Small intestine (tissue), 16 donors: ENCODE measurements at places on chromosomes 1 and 21.

- no peak for DNase-seq
Measured at GRCh38 chr1:63817700-63818099, 43.9 kb downstream of the ROR1 start.

DNA sequence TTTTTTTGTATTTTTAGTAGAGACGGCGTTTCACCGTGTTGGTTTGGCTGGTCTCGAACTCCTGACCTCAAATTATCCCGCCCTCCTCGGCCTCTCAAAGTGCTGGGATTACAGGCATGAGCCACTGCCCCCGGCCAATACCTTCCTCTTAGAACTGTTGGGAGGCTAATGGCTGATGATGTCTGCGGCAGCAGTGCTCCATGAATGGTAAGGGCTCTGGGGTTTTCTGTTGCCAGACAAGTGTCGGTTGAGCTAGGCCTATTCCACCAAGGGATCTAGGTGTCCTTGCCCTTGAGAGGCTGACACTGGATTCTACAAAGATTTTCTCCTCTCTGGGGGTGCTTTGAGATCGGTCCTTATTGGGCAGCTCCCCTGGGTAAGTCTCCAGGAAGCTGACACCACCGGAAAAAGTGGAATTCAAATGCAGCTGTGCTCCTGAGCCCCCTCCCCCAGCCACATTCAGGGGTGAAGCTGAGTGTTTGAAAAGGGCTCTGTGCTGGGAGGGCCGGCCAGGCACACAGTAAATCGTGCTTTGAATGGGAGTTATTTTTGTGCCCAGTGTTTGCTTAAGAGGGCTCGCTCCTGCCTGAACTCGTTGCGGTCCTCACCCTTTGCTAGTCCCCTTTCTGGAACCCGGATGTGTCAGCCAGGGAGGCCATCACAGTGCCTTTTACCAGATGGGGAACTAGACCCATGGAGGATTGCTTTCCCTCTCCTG, 5.2 kb downstream of the SOX13 start:
- DNase-seq, result no peak

DNA sequence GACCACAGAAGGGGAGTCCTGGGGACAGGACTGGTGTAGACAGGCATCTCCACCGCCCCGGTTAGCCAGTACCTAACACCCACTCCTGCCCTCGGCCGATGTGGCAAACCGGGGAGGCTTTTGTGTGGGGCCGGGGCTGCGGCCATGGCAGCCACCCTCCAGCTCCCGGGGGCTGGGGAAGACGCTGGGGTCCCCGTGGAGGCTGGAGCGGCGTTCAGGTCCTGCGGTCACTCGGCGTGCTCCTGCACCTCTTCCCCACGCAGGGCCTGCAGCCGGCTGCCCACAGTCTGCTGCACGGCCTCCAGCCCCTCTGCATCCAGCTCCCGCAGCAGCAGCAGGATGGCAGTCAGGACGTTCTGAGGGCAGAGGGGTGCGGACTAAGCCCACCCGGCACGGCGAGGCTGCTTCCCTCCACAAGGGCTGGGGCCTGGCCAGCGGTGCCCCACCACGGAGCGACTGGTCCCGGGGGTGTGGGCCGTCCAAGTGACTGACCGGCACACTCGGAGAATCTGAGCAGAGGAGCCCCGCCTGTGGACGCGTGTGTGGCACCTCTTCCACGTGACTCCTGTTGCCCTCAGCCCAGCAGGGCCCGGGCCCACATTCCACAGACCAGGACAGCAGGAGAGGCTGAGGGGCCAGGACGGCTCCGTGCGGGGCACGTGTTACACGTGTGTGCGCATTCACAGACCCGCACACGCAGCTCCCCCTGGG, 9.1 kb downstream of the CFAP410 start:
- DNase-seq, result no peak

GRCh38 chr21:26847921-26848320, 2.7 kb upstream of the ADAMTS1 start:
- no peak for DNase-seq

GRCh38 chr1:230760360-230760827, 13.2 kb downstream of the CAPN9 start:
- no peak for DNase-seq

GRCh38 chr1:206728697-206728987, 41.9 kb upstream of the IL19 start:
- DNase-seq, result no peak

- no peak for DNase-seq
Measured at GRCh38 chr1:209586221-209586740, 2.8 kb downstream of the CAMK1G start.

- no peak for DNase-seq
Measured at GRCh38 chr1:44261171-44261817, 48.0 kb downstream of the DMAP1 start.

- DNase-seq, result no peak
Measured at GRCh38 chr1:229344139-229344538, 1.3 kb upstream of the CCSAP start.

GRCh38 chr1:58907398-58907797, 123.6 kb upstream of the JUN start:
- DNase-seq, result no peak

GRCh38 chr1:170993717-170994116, 58.4 kb downstream of the MROH9 start:
- no peak for DNase-seq

DNA sequence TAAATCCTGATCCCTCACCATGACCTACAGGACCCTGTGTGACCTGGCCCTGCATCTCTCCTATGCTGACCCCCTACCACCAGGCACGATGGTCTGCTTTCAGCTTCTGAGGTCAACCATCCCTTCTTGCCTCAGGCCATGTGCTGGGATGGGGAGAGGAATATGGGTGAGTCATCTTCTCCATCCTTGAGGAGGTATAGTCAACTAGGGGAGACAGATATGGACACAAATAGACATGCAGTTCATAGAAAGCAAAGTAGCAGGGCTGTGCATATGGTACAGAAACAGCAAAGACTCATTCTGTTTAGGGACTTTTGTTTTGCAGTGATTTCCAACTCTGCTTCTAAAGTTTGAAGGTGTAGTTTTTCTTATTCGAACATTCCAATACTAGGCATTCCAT, 250.8 kb upstream of the FGGY start:
- DNase-seq, result no peak

GRCh38 chr1:25467616-25468015, 36.9 kb downstream of the MACO1 start:
- no peak for DNase-seq

DNA sequence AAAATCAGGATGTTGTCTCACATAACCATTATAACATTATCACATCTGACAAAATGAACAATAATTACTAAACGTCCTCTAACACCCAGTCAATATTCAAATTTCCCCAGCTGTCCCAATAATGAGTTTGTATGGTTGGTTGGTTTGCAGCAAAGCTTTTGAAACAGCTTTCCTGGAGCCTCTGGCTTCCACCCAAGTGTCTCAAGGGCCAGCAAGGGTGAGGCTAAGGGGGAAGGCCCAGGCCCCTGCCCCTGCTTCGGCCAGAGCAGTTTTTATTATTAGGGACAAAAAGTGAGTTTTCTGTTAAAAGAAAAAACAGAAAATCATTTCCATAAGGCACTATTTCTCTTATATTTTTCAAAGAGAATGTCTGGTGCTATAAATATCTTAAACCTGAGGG, 19.1 kb upstream of the AVPR1B start:
- DNase-seq, result no peak

GRCh38 chr1:59089922-59090457, 206.9 kb upstream of the FGGY start:
- DNase-seq, result peak; percentile 57

DNA sequence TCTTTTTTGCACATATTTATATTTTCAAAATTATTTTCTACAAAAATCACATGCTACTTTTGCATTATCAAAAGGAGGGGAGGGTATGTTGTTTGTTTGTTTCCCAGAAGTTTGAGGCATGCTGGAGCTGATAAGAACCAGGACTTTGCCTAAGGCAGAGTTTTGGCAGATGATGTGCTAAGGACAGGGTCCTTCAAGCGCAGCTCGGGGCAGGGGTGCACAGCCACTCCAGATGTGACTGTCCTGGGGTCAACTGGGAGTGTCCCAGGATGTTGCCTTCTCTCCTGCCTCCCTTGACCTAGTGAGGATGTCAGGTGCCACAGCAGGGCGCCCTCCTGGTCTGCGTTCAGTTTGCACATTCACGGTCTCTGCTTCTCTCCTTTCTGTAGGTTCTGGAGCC, 42.6 kb upstream of the SRRM1 start:
- DNase-seq, result no peak

- DNase-seq, result no peak
Measured at GRCh38 chr21:32437729-32438128, 25.2 kb downstream of the EVA1C start.

- peak; percentile 87 for DNase-seq
Measured at GRCh38 chr1:155219592-155220031, 11.1 kb downstream of the MTX1 start.

- no peak for DNase-seq
Measured at GRCh38 chr1:222275729-222276465, 272.0 kb downstream of the HHIPL2 start.

GRCh38 chr1:12480748-12481362, 137.2 kb downstream of the DHRS3 start:
- DNase-seq, result peak; percentile 86

DNA sequence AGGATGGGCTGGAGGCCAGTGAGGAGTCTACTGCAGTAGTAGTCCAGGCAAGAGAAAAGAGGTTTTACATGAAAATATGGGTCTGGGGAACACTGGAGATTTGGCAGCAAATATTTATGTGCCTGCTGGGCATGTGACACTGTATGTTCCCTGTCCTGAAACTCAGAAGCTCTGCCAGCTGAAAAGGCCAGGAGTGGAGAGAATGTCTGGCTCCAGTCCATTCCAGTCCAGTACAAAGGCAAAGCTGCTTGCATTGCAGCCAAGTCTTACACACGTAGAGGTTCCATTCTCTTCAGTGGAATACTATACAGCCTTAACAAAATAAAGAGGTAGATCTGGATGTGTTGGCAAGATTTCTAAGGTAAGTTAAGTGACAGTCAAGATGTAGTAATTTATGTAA, 7.5 kb upstream of the YBX1 start:
- DNase-seq, result no peak

GRCh38 chr1:23599125-23599524, 39.8 kb upstream of the ID3 start:
- DNase-seq, result no peak

GRCh38 chr1:181149326-181150125, 61.0 kb downstream of the IER5 start:
- DNase-seq, result peak; percentile 56

DNA sequence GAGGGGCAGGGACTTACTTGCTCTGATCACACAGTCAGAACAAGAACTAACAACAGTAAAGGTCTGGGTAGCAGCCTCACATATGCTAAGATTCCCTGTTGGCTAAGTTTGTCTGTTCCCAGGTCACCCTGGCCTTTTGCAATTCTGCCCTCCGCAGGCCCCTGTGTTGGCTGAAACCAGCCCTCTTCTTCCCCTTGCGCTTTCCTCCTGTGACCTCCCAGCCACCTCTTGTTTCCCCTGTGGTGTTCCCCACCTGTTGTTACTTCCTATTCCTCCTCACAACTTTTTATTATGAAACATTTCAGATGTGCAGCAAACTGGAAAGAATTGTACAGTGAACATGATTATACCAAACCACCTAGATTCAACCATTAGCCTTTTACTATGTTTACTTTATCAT, 23.4 kb downstream of the MAPKAPK2 start:
- no peak for DNase-seq
